ENCODE measurements at places on chromosomes 13 and 19.

DNA sequence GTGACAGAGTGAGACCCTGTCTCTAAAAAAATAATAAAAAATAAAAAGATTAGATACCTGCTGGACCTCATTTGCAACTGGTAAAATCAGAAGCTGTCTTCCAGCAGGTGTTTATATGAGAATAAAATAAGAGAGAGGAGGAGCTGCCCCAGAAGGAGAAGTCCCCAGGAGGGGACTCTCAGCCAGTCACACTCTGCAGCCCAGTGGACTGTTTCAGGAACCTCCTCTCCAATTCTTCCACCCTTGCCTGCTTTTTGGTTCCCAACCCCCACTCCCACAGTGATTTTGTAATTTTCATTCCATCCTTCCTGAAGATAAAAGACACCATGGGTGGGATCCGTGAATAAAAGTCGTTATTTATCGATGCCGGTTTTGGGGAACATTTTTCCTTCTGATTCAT lies 56.9 kb upstream of the TSHZ3 start:
- no peak for DNase-seq

GRCh38 chr13:59230484-59231264 lies 933.1 kb downstream of the DIAPH3 start:
- no peak for DNase-seq

DNA sequence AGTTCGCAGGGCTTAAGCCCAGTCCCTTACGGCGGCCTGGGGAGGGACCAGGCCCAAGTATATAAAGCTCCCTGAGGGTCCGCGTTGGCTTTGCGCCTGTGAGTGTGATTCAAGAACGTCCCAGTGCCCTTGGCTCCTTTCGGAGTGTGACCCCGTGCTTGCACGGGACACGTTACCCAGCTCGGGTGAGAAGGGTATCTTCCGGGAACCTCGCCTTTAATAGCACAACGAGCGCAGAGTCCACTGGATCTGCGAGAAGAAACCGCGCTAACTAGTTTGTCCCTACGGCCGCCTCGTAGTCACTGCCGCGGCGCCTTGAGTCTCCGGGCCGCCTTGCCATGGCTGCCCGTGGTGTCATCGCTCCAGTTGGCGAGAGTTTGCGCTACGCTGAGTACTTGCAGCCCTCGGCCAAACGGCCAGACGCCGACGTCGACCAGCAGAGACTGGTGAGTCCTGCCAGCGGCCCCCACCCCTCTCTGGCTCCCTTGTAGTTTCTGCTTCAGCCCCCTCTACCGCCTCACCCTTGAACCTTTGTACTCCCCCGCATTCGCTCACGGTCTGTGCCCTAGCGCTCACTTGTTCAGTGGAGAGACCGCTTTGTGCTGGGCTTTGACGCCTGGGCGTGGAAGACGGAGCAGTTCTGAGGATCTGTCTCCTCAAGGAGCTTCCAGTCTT lies at the start of gene DNAJC15:
Gene DNAJC15, plus strand, starts transcription at position 298 of the 675 bp plus-strand sequence. Its CDS starts 41 bp downstream, at position 339.
- DNase-seq, result peak; percentile 91

- DNase-seq, result peak; percentile 65
Observed at GRCh38 chr13:40271931-40272775, 394.3 kb downstream of the FOXO1 start.

DNA sequence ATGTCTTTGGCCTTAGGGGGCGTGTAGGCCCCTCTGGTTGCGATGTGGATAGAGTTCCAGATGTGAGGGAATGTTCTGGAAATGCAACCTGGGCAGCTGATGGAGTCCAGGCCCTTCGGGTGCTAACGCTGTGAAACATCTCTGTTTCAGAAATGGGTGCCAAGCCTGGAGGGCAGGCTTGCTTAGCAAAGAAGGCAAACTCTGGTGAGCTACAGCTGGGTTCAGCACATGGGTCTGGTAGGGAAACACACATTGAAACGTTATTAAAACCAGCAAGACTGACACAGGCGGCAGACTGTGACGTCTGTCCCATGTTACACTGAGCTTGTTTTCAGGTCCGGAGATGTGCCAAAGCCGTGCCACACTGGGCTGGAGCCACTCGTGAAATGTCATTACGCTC lies 8.6 kb upstream of the CDC16 start:
- no peak for DNase-seq

DNA sequence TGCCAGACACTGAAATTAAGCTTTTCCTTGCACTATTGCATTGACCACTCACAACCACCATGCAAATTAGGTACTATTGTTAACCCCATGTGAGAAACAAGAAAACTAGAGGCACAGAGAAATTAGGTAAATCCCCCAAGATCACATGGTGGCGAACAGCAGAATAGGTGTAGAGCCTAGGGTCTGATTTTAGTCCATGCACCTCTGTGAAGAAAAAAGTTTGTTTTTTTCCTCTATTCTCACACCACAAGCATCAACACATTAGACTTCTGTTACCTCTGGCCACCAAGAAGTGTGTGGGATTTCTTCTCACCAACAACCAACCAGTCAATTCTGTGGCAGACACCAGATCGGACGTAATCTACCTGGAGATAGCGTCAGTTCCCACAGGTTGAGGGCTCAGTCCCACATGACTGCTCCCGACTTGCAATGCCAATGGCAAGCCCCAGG lies 391.9 kb downstream of the COG6 start:
- DNase-seq, result no peak

DNA sequence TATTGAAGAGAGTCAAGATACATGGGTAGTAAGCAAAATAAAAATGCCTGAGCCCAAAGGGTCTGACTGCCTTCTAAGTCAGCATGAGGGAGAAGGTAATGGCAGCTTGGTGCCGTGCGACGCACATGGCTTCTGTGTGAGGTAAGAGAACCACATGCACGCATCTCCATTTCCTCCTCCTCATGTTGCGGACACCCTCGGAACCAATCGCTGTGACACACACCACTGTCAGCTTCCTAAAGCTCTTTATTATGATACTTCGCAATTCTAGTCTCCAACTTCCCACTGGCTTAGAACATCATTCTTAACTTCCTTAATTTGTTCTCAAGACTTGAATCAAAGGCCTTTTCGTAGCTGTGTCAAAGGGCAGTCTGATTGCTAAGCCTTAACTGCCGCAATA lies 170.1 kb downstream of the OXGR1 start:
- DNase-seq, result no peak

GRCh38 chr13:42553098-42554046 lies 20.6 kb upstream of the TNFSF11 start:
- DNase-seq, result no peak

- DNase-seq, result no peak
Observed at GRCh38 chr19:13888281-13888680, 11.3 kb downstream of the NANOS3 start.

- DNase-seq, result no peak
Observed at GRCh38 chr19:6925801-6926751, 38.7 kb downstream of the ADGRE1 start.

GRCh38 chr19:55620410-55621204 lies 3.8 kb downstream of the ZNF784 start:
- peak; percentile 36 for DNase-seq

GRCh38 chr19:45485305-45486077 lies 11.4 kb downstream of the RTN2 start:
- DNase-seq, result peak; percentile 97

GRCh38 chr13:103531278-103531677 lies 465.1 kb upstream of the SLC10A2 start:
- no peak for DNase-seq

GRCh38 chr19:41595258-41595889 lies 19.4 kb downstream of the CEACAM21 start:
- DNase-seq, result peak; percentile 43

DNA sequence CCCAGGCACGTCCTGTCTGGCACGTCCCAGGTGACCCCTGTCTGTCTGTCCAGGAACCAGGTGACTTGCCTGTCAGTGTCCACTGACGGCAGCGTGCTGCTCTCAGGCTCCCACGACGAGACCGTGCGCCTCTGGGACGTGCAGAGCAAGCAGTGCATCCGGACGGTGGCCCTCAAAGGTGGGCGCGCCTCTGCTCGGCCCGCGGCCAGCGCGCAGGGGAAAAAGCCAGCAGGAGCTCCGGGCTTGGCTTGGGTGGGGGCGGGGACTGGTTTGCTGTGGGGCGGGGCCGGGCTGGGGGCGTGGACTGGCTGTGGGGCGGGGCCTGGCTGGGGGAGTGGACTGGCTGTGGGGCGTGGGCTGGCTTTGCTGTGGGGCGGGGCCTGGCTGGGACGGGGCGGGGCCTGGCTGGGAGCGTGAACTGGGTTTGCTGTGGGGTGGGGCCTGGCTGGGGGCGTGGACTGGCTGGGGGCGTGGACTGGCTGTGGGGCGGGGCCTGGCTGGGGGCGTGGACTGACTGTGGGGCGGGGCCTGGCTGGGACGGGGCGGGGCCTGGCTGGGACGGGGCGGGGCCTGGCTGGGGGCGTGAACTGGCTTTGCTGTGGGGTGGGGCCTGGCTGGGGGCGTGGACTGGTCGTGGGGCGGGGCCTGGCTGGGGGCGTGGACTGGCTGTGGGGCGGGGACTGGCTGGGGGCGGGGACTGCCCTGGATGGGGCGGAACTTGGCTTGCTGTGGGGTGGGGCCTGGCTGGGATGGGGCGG lies 7.2 kb downstream of the WDR18 start:
- no peak for DNase-seq

- DNase-seq, result no peak
Observed at GRCh38 chr13:50435011-50435410, 408.5 kb downstream of the DLEU7 start.

DNA sequence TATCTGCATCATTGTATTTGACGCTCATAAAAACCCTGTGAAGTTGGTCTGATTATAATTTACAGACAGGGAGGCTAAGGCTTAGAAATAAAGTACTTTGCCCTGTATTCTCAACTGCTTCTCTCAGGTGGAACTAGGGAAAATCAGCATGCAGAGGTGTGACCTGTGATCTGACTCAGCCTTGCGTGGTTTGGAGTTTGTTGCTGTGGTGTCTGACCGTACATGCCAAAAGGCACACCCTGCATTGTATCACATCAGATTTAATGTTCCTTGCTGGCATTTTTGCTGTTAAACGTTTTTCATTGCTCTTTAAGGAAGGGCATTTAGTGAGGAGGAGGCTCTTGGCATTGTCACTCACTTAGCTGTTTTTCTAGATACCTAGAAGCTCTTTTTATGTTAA lies 58.8 kb upstream of the C1QTNF9B start:
- no peak for DNase-seq

GRCh38 chr19:53131727-53132126 lies 983 bp downstream of the ZNF415 start:
- DNase-seq, result no peak

Data from femur (tissue), 1 donor.